ENCODE measurements at places on chromosomes 4 and X.

GRCh38 chrX:69285881-69286564 lies 120.8 kb upstream of the PJA1 start:
- DNase-seq: peak; percentile 11

- no peak for DNase-seq
These were observed 947.7 kb upstream of the SLIT2 start for GRCh38 chr4:19304028-19304427.

- DNase-seq: no peak
These were observed 72.3 kb downstream of the TMEM47 start for GRCh38 chrX:34584781-34585180.

- DNase-seq: no peak
These were observed 354.1 kb downstream of the CAMK2D start for GRCh38 chr4:113407409-113407808.

DNA sequence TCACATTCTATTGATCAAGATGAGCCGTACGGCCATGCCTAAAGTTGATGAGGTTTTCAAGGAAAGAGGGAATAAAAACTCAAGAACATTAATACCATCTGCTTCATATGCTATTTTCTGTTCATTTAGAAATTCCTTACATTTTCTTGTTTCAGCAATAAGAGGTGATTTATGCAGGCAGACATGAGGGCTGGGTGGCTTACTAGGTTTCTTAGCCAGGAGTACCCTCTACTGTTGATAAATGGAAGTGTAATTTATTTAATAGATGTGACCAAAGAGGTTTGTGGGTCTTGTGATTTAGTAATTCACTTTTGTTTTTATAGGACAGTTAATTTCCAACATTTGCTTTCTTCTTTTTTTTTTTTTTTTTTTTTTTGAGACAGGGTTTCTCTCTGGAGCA lies 6.4 kb upstream of the SMIM9 start:
- DNase-seq: no peak

GRCh38 chr4:54058171-54058570 lies 6.2 kb downstream of the CHIC2 start:
- DNase-seq: no peak

- DNase-seq: no peak
These were observed 81.9 kb upstream of the QRFPR start for GRCh38 chr4:121462660-121463261.

- no peak for DNase-seq
These were observed 5.5 kb downstream of the CAMK2D start for GRCh38 chr4:113756005-113756410.

DNA sequence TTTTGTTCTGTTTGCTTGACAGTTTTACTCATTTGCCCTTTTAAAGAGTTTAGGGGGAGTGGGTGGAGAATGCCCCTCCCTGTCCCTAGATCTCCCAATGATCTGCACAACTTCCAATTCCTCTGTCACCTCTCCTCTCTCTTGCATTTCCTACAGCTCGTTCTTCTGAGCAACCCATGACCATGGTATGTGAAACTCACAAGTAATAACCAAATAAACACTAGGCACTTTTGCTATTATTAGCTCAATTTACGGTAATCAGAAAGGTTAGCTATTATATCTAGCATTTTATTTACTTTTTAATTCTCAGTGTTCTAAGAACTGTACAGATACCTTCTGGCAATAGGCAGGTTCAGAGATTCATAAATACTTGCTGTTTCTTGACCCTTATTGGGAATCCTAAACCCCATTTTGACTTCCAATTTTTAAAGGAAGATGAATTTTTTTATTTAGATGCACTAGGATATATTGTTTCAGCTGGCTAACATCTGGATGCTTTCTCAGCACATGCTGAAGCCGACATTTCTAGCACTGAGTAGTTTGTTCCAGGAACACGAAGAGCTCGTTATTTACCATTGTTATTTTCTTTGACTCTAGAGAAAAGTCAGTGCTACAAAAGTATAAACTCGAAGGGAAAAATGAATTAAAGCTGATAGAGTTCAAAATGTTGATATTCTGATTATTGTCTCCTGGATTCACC lies 194.7 kb upstream of the TLL1 start:
- DNase-seq: no peak

DNA sequence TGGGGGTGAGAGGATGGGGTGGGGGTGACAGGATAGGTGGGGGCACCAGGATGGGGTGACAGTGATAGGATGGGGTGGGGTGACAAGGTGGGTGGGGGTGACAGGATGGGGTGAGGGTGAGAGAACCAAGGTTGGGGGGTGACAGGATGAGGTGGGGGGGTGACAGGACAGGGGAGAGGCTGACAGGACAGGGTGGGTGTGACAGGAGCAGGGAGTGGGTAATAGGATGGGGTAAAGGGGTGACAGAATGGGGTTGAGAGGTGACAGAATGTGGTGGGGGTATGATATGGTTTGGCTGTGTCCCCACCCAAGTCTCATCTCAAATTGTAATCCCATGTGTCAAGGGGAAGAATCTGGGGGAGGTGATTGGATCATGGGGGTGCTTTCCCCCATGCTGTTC lies 26.0 kb downstream of the RNF212 start:
- DNase-seq: no peak

DNA sequence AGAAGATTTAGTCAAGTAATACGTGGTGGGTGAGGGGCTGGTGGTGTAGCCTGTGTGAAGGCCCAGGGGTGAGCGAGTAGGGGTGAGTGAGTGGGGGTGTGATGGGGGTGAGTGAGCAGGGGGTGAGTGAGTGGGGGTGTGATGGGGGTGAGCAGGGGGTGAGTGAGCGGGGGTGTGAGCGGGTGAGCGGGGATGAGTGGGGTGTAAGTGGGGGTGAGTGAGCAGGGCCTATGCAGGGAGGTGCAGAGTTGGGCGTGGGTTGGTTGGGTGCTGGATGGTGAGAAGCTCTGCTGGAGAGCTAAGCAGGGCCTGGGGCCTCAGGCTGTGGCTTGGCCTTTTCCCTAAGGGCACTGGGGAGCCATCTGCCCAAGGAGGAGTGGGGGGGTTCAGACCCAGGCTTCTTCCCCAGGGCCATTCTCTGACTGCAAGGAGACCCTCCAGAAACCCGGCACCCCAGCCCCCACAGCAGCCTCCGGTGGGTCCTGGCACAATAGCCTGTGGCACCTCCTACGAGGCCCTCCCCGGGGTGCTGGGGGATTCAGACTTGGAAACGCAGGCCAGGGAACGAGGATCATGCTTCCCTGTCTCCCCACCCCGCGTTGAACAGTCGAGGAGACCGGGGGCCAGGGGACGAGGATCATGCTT lies 30.4 kb downstream of the SH3TC1 start:
- DNase-seq: no peak

DNA sequence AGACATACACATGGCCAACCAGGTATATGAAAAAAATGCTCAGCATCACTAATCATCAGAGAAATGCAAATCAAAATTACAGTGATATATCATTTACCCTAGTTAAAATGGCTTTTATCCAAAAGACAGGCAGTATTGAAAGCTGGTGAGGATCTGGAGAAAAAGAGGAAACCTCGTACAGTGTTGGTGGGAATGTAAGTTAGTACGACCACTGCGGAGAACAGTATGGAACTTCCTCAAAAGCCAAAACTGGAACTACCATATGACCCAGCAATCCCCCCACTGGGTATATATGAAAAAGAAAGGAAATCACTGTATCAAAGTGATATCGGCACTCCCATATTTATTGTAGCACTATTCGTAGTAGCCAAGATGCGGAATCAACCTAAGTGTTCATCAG lies 23.4 kb downstream of the ABHD18 start:
- no peak for DNase-seq

DNA sequence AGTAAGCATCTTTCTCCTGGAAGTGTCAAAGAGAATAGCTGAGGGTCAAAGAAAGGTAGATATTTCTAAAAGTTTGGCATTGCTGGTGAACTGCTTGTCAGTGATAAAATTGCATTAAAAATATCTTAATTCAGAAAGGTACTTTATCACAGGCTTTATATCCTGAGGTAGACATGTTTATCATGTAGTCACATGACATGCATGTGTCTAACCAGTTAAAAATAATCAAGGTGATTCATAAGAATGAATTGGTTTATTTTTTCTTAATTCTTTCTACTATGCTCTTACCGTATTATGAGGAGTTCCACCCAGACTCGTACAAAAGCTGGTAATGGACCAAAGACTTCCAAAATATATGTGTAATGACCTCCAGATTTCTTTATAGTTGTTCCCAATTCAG lies 6.1 kb downstream of the SLC7A11 start:
- DNase-seq: no peak

DNA sequence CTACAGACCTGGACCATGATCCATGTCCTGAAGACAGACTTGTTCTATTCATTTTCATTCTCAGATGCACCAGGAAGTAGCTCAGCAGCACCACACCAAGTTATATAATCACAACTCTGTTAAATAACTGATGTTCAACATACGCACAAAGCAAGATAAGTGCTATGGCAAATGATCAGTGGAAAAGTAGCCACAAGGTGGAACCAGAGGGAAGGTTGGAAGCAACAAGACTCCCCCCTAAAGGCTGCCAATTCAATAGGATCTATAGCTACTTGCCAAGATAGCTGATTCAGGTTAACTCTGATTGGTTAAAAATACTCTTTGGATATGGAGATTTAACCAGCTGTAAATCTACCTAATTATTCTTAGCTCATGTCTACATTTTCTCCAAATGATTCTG lies 23.7 kb upstream of the FAM47B start:
- no peak for DNase-seq

- DNase-seq: no peak
These were observed 169.6 kb upstream of the GATB start for GRCh38 chr4:151930372-151930771.

GRCh38 chr4:169159624-169160171 lies 111.1 kb downstream of the SH3RF1 start:
- no peak for DNase-seq

GRCh38 chrX:114581528-114582263 lies 2.2 kb upstream of the HTR2C start:
- DNase-seq: no peak

- no peak for DNase-seq
These were observed 410.9 kb upstream of the CT83 start for GRCh38 chrX:116873671-116874070.

- no peak for DNase-seq
These were observed 16.2 kb downstream of the RASSF6 start for GRCh38 chr4:73603854-73604584.

GRCh38 chrX:152479525-152479924 lies 28.4 kb upstream of the GABRA3 start:
- no peak for DNase-seq

DNA sequence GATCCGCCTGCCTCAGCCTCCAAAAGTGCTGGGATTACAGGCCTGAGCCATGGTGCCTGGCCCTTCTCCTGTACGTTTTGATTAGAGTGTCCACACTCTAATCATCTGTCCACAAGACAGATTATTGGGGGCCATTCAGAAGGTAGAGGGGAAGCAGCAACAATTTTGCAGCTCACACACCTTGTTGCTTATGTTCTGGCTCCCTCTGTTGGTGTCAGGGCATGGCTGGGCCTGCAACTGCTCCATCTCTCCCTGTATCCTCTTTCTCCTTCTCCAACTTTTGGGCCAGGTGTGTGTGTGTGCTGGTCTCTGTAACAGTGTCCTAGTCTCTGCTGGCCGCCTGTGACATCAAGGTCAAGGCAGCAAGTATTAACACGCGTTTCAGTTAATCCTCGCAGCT lies 125.5 kb upstream of the MBNL3 start:
- DNase-seq: no peak

GRCh38 chr4:85898231-85898630 lies 423.3 kb downstream of the ARHGAP24 start:
- DNase-seq: no peak

DNA sequence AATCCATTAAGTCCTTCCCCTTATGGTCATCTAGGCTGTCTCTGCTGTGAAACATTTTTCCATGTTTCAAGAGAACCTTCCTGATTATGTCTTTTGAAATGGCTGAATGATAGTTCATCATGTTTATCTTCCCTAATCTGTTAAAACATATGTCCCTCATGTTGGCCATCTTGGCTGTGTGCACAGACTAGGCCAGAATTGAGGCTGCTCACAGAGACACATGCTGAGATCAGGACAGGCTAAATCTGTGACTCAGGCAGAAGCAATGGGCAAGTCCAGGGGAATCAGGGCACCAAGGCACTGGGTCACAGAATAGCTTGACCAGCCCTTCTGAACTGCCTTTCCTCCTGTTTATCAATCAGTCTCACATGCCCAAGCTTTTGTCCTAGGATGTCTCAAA lies 78.3 kb downstream of the FHDC1 start:
- no peak for DNase-seq

GRCh38 chr4:9773471-9773870 lies 8.0 kb upstream of the DRD5 start:
- DNase-seq: no peak

DNA sequence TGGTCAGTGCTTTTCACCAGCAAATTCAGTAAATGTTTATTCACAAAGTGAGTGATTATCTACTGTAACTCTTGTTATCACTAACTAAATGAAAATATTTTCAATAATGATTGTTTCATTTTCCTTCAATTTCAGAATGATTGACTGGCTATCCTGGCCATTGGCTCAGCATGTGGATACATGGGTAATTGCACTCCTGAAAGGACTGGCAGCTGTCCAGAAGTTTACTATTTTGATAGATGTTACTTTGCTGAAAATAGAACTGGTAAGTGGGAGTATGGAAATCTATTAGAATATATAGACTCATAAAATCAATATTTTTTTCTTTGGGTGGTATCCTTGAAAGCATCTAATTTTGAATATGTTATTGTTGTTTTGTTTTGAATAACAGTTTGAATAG lies 10.9 kb downstream of the USP38 start:
- DNase-seq: no peak

DNA sequence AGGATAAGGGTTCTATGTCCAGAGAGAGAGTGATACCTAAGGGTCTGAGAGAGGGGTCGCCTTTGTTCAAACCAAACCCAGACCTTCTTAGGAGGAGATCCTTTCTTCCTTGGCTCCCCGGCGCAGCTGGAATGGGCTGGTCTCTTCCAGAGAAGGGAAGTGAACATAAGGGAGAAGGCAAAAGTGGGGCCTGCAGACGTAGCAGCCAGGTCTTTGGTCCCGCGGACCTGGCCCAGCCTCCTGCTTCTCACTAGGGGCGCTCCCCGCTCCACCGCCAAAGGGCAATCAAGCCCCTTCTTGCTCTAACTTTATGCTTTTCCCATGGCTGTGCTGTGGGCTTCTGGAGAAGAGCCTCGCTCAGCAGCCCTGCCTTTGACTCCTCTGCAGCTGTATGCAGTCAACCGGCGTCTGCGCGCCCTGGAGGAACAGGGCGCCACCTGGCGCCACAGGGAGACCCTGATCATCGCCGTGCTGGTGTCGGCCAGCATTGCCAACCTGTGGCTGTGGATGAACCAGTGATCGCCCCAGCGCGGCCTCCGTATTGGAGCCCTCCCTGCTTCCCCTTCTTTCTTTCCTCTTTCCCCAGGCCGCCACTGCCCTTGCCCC lies 6.5 kb downstream of the FATE1 start:
- DNase-seq: no peak

DNA sequence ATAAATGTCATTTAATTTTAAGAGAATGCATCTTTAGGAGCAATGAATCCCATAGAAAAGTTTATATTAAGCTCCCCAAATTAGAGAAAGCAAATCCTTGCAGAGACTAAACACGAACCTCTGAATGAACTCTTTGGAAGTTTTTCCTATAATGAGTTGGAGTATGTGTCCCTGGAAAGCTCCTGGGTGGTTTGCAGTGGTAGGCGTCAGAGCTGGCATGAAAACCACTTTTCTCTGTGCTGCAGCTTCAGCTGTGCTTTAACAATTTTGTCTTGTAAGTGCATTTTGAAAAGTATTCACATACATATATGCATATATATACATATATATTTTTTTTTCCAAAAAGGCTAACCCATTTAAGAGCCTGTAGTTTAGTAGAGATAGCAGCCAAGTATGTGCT lies 148.7 kb upstream of the TBC1D9 start:
- DNase-seq: no peak
